ENCODE measurements at places on chromosomes 13 and 19.

DNA sequence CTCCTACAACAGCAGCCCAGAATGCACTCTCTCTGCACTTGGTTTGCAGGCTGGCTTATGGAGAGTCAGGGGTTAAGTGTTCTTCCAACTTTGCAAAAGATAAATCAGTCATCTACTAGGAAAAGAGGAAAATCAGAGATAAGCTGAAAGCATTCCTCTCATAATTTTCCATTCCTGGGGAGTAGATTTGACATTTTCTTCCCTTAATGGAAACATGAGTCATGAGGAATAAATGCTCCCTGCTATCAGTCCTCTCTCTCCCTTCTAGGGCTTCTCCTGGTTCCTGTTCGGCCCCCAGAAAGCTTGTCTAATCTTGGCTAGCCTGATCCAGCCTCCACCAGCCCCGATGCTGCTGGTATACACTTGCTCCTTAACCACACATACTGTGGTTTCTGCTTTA is 28.4 kb upstream of the ENOX1 start:
- no peak for DNase-seq

DNA sequence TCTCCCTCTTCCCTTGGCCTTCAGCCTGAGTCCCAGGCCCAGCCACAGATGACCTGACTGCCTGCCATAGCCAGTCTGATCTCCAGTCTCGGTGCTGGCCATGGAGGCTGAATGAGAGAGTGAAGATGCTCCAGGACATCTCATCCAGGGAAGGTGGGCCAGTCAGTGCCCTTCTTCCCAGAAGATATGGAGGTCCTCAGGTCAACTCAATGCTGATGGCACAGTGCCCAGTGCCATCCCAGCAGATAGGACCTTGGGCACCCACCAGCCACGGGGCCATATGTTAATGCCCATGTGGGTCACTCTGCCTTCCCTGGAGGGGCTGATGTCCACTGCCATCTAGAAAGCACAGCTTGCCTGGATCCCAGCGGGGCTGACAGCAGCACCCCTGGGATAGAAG is 7.2 kb downstream of the VSTM2B start:
- no peak for DNase-seq

GRCh38 chr13:105255472-105255871 is 1280.0 kb downstream of the EFNB2 start:
- no peak for DNase-seq

DNA sequence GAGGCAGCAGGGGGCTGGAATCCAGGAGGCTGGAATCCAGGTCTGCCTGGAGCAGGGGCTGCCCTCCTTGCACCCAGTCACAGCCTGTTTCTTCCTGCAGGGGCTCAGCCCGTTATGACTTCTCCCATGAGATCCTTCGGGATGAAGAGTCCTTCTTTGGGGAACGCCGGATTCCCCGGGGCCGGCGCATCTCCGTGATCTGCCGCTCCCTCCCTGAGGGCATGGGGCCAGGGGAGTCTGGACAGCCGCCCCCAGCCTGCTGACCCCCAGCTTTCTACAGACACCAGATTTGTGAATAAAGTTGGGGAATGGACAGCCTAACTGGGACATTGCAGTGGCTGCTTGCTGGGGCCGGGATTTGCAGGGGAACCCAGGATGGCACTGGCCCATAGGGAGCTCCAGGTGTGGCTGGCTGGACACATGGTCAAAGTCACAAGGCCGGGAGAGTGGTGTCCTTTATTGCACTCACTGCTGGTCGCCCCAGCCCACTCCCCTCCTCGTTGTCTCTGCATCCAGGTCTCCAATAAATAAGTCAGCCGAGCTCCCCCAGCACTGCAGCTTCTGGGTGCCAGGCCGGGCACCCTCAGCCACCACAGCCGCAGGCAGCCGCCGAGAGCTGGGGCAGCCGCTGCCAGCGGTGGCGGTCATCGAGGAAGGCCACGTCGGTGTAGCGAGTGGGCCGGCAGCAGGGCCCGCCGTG is 872 bp downstream of the PSPN start:
- no peak for DNase-seq

DNA sequence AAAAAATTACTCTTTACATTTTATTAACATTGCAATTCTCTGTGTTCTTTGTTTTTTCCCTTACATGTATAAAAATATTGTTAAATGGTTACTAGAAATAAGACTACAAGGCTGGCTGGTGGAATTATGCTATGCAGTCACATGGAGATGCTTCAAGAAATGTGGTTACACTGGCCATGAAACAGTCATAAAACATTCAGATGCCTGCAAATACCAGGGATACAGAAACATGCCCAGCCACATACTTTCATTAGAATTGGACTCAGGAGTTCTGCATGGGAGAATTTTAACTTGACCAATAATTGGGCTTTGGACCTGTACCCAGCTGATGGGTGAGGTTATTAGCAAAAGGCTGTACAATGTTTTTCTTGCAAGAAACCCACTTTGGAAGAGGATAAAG is 1407.7 kb upstream of the SLC10A2 start:
- DNase-seq = no peak

DNA sequence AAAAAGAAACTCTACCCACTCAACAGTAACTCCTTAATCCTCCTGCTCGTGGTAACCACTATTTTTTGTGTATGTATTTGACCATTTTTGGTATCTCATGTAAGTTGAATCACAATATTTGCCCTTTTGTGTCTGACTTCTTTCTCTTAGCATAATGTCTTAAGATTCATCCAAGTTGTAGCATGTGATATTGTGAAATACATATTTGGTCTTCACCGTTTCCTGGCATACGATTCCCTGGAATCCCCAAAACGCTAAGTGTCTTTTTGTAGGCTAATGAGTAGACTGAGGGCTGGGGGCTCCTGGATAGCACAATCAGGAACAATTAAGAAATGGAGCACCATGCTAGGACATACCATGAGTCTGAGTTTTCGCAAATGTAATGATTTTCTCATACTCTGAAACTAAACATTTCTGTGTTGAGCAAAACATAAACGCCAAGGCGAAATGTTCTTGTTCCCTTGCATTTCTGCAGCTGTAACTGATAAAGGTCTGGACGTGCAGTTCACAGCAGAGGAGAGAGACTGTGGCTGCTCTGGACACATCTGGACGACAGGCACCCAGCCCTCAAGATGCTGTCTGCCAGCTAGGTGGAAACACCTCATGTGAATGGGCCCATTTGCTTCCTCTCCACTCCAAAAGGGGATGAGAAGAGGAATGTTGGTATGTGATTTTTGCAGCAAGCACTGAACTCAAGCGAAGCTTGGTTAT is 38.4 kb downstream of the BRD4 start:
- DNase-seq = no peak

DNA sequence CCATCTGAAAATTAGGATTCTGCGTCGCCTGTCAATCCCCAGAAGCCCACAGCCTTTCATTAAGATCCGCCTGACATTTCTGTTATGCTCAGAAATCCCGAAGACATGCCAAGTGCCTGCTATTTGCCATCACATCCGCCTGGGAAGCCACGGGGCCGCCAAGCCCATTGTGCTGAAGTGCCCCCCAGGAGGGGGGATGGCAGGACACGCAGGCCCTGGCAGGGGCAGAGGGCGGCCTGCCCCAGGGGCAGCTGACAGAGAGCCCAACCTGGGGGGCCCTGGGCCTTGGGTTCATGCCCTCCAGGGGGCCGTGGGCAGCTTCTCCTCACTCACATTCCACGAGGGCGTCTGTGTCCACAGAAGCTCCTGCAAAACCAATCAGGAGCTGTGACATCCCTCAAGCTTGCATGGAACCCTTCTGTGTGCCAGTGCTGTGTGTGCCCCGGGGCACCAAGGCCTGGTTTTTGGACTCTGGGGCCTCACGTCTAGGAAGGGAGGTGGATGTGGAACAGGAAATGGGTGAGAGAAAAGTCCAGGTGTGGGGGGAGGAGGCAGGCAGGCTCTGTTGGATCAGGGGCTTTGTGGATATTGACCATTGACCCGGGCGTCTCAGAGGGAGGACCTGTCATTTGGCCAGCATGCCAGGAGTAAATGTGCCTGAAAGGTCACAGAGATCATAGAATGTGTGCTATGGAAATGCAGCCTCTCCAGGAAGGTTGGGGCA is 122.9 kb downstream of the URI1 start:
- no peak for DNase-seq

GRCh38 chr19:15008308-15008707 is 28.6 kb upstream of the SLC1A6 start:
- no peak for DNase-seq

GRCh38 chr13:70363991-70364390 is 255.7 kb upstream of the KLHL1 start:
- no peak for DNase-seq

GRCh38 chr19:3665681-3666544 is 34.4 kb downstream of the PIP5K1C start:
- peak; percentile 65 for DNase-seq

GRCh38 chr13:108915095-108915633 is 285.8 kb downstream of the MYO16 start:
- no peak for DNase-seq

DNA sequence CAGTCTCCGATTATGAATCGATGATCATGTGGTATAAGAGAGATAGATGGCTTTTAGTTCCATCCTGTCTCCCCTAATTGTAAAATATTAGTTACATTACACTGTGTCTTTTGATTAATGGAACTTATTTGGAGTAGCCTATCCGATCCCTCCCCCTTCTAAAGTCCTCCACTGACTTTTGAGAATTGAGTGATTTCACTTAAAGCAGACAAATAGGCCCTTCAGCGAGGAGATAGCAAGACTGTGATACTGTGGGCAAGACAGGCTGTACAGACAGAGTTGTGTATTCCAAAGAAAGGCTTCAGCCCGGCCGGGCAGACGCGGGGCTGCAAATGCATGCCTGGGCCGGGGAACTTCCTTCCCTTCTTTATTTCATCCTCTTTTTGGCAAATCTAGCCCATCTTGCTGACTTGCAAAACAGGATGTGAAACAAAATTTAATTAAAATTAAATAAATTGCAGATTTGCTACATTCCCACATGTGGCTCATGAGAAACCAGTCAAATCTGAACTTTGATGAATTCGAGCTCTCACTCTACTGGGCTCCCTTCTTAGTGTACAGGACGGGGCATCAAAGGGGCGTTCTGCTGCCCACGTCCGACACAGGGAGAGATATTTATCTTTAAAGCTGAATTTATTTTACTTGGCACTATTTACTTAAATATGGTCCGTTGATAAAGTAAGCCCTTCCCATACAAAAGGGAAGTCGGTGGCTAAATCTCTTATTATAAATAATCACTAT is 314.8 kb downstream of the ZNF536 start:
- DNase-seq = no peak

GRCh38 chr13:94400874-94401273 is 78.6 kb downstream of the DCT start:
- DNase-seq = no peak

Data from Calu3 (cell line).